NCI-H1694 (cell line): ENCODE measurements at places on chromosomes 12 and 14.

DNA sequence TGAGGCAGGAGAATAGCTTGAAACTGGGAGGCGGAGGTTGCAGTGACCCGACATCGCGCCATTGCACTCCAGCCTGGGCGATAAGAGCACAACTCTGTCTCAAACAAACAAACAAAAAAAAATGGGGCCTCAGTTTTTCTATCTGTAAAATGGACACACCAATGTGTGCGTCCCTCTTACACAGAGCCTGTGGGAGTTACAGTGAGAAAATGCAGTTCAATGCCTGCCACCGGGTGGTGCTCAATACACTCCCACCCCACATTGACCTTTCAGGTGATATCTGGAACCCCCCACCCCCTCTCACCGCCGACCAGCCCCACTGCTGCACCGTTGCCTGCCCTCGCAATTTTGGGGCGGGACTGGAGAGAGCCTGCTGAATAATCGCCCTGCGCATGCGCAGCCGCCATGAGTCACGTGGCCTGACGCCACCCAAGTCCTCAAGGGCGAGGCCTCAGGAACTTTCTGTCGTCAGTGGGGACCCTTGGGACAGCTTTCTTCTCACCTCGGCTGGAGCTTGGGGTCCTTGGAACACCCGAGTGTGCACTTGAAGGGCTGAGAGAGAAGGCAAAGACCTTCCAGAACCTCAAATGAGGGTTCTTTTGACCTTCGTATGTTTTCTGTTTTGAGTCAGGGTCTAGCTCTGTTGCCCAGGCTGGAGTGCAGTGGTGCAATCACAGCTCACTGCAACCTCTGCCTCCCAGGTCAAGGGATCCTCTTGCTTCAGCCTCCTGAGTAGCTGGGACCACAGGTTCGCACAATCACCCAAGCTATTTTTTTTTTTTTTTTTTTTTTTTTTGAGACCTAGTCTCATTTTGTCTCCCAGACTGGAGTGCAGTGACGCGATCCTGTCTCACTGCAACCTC, 14.6 kb upstream of the CABP1 start:
- DNase-seq, result no peak

GRCh38 chr12:117518594-117519270, 157.3 kb upstream of the NOS1 start:
- DNase-seq, result no peak

- DNase-seq, result no peak
These were observed 484 bp downstream of the MIS18BP1 start for GRCh38 chr14:45252366-45253069.

DNA sequence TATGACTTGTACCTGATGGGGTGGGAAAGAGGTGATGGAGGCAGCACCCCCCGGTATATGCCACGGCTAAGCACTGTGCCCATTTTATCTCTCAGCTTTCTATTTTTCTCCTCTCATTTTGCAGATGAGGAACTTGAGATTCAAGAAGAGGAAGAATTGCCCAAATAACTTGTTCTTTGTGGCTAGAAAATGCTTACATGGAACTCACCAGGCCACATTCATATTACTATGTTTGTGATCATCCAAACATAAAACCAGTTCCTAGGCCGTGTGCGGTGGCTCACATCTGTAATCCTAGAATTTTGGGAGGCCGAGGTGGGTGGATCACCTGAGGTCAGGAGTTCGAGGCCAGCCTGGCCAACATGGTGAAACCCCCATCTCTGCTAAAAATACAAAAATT, 14.5 kb upstream of the PSMD9 start:
- DNase-seq, result no peak

- DNase-seq, result no peak
These were observed 66.7 kb downstream of the AACS start for GRCh38 chr12:125131958-125132357.

GRCh38 chr12:129127771-129128170, 274.5 kb downstream of the GLT1D1 start:
- no peak for DNase-seq

- no peak for DNase-seq
These were observed 73.8 kb upstream of the DCN start for GRCh38 chr12:91256411-91256810.

GRCh38 chr12:103851127-103851526, 10.1 kb upstream of the NT5DC3 start:
- no peak for DNase-seq

- peak; percentile 8 for DNase-seq
These were observed 1.5 kb downstream of the ATP2B1 start for GRCh38 chr12:89706986-89707702.

- DNase-seq, result no peak
These were observed 20.9 kb downstream of the AKAP6 start for GRCh38 chr14:32350020-32350419.

DNA sequence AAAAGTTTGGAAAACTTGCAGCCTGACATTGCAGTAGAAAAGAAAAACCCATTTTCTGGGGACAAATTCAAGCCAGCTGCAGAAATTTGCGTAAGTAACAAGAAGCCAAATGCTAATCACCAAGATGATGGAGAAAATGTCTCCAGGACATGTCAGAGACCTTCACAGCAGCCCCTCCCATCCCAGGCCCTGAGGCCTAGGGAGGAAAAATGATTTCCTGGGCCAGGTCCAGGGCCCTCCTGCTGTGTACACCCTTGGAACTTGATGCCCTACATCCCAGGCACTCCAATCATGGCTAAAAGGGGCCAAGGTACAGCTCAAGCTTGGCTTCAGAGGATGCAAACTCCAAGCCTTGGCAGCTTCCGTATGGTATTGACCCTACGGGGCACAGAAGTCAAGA, 14.5 kb downstream of the IAPP start:
- DNase-seq, result no peak

DNA sequence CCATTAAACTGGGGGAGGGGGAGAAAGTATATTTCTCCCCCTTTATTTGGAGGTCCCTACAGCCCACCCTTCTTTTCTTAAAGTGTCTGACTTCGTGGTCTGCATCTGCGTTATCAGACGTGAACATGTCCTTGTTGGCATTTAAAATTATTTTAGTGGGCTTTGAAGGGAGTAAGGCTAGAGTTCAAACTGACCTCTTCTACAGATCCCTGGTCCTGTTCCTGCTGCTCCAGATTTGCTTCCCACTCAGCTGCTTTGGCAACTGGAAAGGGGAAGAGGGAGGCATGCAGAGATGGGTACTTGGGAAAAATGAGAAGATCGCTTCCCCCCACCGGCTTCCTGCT, 611 bp upstream of the SIX6 start:
- DNase-seq, result no peak

DNA sequence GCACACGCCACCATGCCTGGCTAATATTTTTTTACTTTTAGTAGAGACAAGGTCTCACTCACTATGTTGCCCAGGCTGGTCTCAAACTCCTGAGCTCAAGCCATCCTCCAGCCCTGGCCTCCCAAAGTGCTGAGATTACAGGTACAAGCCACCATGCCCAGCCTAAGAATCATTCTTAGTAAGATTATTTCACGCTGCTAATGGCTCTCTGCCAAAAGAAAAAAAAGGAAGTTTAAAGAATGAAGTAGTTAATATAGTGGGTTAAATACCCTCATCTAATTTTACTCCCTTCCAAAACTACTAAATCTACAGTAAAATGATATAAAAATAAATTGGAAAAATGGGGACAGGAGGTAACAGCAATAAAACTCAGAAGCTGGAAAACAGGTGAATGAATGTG, 2.6 kb downstream of the ETFRF1 start:
- no peak for DNase-seq

DNA sequence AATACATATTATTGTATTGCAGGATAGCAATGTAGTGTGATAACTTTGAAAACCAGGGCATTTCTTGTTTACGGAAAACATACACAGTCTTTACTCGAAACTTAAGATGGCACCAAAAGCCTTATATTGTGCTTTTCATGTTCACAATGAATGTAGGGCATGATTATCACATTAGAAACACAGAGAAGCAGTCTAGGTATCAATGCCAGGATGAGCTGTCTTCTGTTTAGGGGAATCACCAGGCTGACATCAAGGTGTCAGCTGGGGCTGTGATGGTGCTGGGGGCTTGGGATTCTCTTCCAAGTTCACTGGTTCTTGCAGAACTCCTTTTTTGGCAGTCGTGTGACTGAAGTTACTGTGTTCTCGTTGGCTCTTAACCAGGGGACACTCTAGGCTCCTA, 1067.3 kb downstream of the FLRT2 start:
- DNase-seq, result no peak

DNA sequence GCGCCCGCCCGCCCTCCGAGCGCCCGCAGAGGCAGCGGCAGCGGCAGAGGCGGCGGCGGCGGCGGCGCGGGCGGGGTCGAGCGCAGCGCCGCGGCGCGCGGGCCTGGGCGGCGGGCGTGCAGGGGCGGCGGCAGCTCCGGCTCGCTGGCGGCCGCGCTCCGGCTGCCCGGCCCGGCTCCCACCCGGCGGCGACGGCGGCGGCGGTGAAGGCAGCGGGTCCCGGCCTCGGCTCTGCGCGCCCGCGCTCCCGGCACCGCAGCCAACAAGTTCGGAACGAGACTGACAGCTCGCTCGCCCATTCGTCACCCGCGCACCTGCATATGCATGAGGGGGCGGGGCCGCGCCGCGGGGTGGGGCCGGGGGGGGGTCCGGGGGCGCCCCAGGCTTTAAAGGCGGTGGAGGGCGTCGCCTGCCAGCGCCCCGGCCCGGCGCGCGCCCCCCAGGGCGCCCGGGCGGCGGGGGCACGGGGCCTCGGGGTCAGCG, at the start of gene JAG2:
TSS of gene JAG2 (minus strand) at position 281 of the 483 bp plus-strand sequence. CDS start 356 bp downstream, outside the sequence.
- DNase-seq, result peak; percentile 48

DNA sequence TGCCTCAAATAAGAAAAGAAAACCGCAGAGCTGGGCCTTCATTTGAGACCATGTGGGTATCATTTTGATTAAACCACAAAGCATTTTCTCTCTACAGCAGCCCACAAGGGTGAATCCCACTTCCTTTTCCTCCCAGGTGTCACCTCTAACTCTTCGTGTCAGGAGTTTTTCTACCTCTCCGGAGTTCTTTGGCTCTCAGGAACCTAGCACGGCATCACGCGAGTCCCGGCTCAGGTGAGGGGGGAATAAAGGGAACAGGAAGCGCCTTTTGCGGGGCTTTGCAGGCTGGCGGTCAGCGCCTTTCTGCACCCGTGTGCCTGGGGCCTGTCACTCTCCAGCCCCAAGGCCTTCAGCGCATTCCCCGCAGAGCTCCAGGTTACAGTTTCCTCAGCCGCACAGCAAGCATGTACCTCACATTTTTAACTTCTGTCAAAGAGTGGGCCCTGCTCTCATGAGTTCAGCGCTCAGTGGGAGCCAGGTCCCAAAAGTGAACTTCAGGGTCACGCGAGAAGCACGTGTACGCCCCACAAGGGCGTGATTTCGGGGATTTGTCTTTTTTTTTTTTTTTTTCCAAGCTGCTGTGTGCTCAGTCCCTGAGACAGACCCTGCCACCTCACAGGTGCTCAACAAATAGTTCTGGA, 740 bp upstream of the PRPF40B start:
- DNase-seq, result peak; percentile 39

DNA sequence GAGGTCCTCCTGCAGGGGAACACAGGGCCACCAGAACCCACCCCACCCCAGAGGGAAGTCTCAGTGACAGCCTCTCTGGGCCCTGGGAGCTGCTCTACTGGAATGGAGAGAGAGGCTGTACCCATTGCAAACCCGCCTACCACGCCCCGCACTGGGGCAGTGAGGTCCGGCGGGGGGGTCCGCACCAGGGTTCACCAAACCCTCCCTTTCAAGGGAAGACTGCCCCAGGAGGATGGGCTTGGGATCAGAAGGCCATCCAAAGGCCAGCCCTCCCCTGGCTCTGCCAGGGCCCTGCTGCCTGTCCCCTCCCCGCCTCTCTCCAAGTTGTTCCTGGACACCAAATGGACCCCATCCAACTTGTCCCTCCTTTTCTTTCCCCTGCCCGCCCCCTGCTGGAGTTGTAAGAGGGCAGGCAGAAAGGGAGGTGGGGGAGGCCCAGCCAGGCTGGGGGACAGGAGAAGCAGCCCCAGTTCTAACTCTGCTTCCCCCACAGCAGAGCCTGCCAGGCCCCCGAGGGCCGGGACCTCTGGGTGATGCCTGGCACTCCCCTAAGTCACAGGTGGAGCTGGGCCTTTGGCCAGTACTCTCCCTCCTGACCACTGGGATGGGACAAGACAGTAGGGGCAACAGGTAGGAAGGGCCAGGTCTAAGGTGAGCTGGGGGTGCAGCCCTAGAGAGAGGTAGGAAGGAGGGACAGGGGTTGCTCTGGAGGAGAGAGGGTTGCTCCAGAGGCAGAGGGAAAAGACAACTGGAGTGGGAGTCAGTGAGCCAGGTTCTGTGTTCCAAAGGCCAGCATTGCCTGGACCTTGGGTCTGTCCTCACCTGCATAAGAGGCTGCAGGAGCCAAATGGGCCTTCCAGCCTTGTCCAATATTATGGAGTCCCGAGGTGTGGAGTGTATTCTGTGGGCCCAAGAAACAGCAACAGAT, 3.2 kb upstream of the DIO3 start:
- DNase-seq, result no peak

GRCh38 chr12:64428956-64429355, 23.0 kb upstream of the TBK1 start:
- DNase-seq, result no peak

GRCh38 chr12:27076928-27077327, 5.5 kb downstream of the C12orf71 start:
- no peak for DNase-seq

DNA sequence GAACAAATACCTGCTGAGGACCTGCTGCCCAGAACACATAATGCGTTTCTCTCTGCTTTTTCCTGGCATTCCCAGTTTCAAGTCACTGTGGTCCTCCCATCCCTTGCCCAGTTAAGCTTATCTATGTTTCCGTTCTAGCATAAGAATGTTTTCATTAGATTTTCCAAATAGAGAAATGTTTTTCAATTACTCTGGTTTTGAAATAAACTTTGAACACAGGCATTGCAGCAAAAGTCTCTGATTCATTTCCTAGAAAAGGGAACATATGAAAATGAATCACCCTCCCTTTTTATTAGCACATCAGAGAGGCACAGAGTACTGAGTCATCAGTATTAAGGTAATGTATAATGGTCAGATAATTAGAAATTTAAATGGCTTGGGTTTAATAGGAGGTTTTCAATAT, 201.1 kb upstream of the TMEM260 start:
- DNase-seq, result no peak
